ENCODE measurements at places on chromosomes 12 and 14.

DNA sequence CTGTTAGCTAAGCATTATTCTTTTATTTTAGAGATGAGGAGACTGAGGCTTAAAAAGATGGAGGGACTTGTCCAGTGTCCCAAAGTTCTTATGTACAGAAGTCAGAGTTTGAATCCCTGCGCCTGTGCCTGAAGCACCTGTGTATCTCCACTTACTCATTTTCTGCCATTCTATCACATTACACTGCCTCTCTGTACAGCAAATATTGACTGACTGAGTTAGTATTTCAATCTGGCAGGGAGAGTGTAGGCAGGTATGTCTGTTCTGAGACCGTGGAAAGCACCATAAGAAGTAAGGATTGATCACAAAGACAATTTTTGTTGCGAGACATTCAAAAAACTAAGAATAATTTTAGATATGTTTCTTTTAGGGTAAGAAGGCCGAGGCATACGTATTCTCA is 162.7 kb downstream of the KITLG start:
- no peak for ATAC-seq

DNA sequence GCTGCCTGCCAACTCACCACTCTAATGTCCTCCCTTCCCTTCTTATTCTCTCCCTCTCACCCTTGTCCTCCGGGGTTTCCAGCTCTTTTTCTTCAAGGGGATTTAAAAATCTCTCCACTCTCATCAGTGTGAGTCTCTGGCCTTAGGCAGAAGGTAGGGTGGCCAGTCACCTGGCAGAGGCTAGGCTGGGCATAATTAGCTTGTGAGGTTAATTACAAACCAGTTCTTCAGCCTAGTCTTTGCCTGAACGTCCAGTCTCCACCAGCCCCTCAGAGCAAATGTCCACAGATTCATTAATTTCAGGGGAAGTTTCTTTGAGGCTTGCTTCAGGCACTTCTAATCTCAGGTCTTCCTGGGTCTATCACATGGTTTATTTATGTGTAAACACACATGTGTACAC is 6.7 kb downstream of the KRT7 start:
- no peak for ATAC-seq

DNA sequence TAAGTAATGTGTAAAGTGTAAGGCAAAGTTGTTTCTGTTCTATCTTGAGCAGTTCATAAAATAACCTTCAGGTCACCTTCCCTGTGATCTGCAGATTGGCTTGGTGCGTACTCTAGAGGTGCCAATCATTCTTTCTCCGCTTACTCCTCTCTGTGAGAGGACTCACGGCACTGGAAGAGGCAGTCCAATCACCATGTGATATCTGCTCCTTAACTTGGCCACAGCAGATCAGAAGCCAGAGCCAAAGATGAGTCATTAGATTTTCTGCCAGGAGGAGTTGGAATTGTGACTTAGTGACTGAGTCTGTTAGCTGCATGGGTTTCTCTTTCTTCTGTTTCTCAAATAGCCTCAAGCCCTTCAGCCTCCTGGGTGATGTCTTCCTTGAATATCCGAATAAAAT is 165.5 kb downstream of the SLC41A2 start:
- no peak for ATAC-seq

DNA sequence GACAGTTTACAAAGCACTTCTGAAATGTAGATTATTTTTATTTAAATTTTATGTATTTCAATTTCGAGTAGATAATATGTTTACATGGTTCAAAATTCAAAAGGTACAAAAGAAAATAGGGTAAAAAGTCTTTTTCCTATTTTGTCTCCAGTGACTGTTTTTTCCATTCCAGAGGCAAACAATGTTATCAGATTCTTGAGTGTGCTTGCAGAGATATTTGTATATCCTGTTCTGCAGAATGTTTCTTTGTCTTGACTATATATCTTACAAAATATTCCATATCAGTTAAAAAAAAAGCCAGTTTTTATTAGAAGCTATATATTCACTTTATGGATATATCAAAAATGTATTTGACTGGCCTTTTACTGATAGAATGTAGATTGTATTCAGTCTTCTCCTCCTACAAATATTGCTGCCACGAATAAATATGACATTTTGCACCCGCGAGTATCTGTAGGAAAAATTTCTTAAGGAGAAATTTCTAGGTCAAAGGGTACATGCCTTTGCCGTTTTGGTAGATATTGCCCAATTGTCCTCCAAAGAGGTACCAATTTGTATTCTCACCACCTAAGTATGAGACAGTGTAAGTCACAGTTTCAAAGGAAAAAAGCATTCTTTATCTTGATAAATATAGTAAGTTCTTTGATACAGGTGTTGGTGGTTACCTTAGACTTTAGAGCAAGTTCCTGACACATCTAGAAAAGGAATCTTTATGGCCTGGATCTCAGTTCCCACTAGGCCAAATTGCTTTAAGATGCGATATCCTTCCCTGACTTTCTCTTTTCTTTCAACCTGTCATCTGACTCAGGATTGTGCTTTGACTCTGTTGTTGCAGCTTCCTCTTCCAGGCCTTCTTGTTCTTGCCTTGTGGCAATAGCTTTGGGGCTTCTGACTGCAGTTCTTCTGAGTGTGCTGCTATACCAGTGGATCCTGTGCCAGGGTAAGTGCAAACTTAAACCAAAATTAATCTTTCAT is 2.3 kb downstream of the KLRG1 start:
- ATAC-seq, result no peak

DNA sequence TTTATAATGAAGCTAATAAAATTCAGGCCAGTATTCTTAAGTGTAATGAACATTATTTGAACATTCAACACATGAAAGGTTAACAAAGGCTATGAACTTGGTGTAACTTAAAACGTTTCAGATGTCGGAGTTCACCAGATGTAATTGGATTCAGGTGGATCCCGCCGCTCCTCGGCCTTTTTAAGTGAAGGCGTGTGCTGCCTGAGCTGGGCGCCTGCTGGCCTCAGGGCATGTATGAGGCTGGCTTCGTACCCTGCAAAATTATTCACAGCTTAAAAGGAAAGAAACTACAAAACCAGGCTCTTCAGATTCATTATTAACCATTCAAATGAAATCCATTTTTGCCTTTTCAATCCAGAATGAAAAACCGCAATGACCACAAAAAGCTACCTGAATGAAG is 69.9 kb downstream of the WIF1 start:
- ATAC-seq, result no peak

GRCh38 chr14:90450667-90451066 is 53.8 kb downstream of the CALM1 start:
- no peak for ATAC-seq

DNA sequence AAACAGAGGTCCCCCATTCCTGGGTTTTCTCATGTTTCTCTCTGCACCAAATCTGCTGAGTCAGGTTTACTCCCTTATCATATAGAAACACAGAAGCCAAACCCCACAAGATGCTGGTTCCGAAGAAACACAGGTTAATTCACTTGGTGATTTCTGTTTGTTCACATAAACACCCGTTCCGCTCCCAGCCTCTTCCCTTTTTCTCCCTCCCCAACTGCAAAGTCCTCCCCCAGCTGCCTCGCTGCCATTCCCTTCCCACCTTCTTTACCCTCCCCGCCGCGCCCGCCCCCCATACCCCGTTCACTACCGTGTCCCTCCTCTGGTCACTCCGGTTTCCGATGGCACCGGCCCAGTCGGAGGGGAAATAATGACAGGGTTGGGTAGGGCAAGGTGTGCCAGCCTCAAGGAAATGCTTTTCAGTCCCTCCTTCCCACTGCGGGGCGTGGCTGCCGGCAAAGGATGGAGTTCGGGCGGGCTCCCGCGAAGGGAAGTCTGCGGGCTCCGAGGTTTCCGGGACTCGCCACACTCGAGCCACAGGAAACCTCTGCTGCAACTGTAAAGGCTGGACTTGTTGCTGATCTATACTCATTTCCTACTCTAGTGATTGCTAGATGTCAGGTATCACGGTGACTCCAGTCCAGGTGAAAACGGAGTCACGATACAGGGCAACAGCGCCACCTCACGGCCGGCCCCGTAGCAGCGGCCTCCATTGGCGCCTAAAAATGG is at the start of gene STYK1:
Gene STYK1 (minus strand): TSS at position 394 of the 726 bp plus-strand sequence. CDS start 39,434 bp downstream, outside the sequence.
- ATAC-seq, result peak; percentile 59

DNA sequence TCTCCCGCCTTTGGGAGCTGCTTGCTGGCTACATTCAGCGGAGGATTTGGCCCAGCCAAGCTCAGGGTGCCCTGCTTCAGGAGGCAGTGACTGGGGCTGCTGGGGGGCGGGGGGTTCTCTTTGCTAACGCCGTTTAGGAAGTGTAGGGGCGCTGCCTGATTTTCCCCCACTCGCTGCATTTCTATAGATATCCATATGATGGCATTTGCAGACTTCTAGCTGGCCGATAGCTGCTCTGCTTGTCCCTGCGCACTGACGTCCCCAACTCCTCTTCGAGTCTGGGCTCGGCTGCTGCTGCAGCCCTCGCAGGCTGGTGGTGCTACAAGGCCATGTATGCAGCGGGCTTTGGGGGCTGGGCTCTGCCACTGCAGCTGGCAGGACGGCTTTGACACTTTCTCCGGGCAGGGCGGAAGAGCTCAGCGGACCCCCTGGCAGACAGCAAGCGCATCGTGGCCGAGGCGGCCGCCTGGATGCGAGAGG is 3.1 kb downstream of the LRFN5 start:
- no peak for ATAC-seq

- no peak for ATAC-seq
Measured at GRCh38 chr14:52029881-52030280, 39.0 kb downstream of the NID2 start.

DNA sequence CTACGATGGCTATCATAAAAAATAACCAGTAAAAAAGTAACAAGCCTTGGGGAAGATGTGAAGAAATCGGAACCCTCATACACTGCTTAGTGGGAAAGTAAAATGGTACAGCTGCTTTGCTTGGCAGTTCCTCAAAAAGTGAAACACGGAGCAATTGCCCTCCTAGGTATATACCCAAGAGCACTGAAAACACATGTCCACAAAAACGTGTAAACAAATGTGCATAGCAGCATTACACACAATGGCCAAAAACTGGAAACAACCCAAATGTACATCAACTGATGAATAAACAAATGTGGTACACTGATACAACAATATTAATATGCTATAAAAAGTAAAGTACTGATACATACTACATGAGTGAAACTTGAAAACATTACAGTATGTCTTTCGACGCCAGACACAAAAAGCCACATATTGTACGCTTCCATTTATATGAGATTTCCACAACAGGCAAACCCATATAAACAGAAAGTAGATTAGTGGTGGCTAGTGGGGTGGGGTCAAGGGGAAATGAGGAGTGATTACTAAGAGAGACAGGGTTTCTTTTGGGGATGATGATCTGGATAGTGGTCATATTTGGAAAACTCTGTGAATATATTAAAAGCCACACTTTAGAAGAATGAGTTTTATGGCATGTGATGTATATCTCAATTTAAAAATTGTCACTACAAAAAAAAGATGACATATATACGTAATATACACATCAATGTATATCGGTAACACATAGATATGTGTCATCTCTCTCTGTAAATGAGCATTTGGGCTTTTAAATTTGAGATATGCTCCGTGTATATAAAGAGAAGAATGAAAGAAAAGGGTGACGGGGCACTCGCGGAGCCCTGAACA is 996 bp downstream of the SLC41A2 start:
- ATAC-seq, result no peak

- no peak for ATAC-seq
Measured at GRCh38 chr12:64806593-64807460, 17.6 kb upstream of the TBC1D30 start.
